ENCODE measurements at places on chromosomes 2 and 18.

DNA sequence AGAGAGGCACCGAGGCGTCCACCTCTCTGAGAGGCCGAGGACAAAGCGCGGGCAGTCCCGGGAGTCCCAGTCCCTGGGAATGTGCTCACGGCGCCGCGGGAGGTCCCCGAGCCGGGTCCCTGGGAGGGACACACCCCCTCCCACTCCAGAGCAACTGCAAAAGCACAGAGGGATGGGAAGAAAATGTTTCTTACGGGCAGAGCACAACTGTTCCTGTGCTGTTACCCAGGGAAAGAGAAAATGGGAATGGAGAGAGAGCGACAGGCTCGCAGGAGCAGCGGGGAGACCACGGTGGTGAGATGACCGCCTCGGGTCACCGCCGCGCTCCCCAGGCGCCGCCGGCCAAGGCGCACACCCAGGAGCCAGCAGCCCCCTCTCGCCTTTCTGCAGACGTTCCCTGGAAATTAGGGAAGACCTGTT, 1.2 kb upstream of the BCL11A start:
- no peak for DNase-seq

DNA sequence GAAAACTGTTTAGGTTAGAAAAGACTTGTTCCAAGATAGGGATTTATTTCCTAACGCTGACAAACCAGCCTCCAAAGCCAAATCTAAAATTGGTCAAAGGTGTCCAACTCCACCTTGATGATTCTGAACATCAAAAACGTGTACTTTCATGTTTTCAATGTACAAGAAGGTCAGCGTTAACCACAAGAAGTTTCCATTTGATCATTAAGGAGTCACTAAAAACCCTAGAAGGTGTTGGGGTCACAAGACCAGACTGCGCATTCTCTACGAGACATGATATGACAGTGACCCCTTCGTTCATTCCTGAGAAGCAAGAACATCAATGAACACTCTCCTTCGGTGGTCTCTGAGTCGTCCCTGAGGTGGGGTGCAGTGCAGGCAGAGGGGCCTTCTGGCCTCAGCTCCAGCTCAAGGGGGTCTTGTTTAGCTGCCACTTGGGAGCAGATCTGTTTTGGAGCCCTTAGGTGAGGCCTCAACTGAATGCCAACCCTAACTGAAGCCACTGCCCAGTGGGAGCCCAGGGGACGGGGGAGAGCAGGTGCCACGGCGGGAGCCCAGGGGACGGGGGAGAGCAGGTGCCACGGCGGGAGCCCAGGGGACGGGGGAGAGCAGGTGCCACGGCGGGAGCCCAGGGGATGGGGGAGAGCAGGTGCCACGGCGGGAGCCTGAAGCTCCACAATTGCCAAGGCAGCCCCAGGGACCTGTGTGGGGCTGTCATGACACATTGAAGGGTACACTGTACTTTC, 55.2 kb downstream of the PARD6G start:
- DNase-seq: no peak

DNA sequence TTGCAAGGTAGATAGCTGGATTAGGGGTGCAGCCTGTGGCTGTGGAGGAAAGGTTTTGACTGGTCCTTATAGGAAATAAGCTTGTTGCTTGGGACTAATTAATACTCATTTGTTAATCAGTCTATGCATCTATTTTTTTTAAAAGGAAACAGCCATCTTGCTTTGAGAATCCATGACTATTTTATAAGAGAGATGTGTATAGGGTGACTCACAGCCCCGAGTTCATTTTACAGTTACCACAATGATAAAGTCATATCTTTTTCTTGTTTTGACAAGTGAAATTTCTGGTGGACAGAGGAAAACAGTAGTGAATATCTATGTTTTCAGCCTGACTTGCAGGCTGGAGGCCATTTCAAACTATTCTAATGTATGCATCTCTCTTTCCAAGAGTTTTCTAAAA, 193.5 kb upstream of the CCDC68 start:
- DNase-seq: peak; percentile 31

GRCh38 chr18:22424565-22424963, 6.8 kb upstream of the CTAGE1 start:
- no peak for DNase-seq

- no peak for DNase-seq
Measured at GRCh38 chr2:171317492-171318125, 116.2 kb downstream of the METTL8 start.

GRCh38 chr2:2875831-2876230, 501.8 kb downstream of the EIPR1 start:
- no peak for DNase-seq

GRCh38 chr2:109721135-109721534, 73.0 kb upstream of the RGPD5 start:
- no peak for DNase-seq

DNA sequence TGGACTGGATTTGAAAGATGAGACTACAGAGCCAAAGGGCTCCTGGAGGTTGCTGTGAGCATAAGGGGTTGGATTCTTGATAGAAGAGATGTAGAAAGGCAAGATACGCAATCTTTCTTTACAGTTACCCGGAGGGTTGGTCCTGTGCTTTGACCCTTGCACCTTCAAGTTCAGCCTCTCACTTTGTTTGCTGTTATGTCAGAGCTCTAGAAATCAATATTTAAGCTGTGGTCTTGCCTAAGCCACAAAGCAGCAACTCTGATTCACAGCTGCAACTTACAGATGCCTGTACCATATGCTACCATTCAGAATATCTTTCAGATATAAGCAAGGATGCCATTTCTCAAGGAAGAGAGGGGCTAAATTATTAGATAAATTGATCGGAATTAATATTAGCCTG, 943.1 kb upstream of the LRRTM1 start:
- no peak for DNase-seq

- no peak for DNase-seq
Measured at GRCh38 chr2:139969323-139969722, 1189.1 kb upstream of the NXPH2 start.

DNA sequence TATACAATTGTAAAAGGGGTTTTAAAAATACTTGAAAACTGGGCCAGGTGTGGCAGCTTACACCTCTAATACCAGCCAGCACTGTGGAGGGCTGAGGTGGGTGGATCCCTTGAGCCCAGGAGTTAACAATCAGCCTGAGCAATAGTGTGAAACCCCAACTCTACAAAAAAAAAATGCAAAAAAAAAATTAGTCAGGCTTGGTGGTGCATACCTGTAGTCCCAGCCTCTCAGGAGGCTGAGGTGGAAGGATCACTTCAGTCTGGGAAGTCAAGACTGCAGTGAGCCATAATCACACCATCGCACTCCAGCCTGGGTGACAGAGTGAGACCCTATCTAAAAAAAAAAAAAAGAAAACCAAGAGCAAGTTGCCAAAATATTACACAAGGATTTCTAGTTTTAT, 182.7 kb downstream of the UBE2E3 start:
- no peak for DNase-seq

DNA sequence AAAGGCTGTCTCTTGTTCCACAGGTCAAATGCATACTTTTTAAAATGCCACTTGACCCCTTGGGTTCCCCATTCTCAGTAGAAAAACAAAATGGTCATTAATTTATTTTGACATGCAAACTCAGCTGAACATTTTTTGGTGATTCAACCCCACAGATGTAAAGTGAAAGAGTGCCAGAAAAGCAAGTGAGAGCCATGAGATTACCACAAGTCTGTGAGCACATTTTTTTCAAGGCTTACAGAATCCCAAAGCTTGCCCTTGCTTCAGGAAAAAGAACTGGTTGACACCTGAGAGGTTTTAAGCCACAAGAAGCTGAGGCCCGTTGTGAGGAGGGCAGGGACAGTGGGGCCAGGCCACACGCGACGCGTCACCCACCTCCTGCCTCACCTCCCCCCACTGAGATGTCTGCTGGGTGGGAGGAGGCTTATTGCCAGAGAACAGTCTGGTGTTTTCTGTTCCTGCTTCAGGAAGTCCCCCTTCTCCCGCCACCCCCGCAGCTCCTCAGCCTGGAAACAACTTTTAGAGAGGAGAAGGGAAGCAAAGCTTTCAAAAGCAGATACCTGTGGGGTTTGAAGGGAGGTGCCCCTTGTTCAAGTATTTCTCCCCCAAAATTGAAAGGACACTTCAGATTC, 70.4 kb upstream of the CYP1B1 start:
- peak; percentile 58 for DNase-seq

DNA sequence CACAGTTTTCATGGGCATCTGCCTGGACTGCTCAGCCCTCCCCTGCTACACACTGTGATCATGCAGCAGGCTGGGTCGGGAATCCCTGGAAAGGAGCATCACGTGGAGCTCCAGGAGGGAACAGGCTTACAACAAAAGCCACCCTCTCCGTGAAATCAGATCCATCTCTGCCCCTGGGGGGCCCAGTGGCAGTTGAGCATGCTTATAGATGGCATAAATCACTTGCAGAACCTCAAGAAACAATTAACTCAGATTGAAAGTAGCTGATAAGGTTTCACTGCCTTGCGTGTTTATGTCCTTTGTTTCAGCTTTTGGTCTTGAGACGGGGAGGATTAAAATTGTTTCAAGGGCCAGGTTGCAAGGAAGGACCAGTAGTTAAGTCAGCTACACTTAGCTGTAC, 354.8 kb upstream of the MEIS1 start:
- DNase-seq: no peak

- no peak for DNase-seq
Measured at GRCh38 chr2:163463411-163463810, 272.4 kb downstream of the FIGN start.

- no peak for DNase-seq
Measured at GRCh38 chr2:99863236-99863902, 279.0 kb downstream of the AFF3 start.

DNA sequence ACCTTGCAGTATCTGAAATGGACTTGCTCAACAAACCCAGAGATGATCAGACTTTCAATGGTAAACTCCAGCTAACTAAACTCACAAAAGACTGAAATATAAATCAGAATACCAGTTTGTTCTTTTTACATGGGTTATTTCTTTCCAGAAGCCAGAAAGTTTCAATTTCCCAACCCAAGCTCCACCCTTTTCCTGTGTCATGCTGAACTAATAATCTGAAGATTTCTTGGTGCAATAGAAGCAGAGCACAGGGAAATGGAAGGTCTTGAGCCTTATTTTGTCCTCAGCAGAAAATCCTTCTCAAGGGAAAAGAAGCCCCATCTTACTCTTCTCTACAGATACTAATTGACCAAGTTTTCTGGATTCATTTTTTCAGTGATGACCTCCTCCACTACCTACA, 93.3 kb upstream of the PAPOLG start:
- DNase-seq: no peak

DNA sequence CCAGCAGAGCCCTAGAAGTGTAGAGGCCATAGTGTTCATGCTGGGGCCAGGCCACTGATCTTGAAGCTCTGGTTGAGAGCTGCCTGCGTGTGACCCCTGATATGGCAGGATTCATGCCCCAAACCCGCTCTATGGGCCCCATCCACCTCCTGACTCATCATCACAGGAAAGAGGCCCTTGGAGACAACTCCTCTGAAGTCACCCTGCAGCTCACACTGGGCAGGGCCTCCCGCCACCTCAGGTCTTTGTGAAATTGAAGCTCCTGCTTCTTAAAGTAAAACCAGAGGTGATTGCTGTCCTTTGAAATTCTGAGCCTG, 12.0 kb upstream of the TUBB6 start:
- no peak for DNase-seq

GRCh38 chr18:35661483-35662146, 80.1 kb downstream of the GALNT1 start:
- no peak for DNase-seq

DNA sequence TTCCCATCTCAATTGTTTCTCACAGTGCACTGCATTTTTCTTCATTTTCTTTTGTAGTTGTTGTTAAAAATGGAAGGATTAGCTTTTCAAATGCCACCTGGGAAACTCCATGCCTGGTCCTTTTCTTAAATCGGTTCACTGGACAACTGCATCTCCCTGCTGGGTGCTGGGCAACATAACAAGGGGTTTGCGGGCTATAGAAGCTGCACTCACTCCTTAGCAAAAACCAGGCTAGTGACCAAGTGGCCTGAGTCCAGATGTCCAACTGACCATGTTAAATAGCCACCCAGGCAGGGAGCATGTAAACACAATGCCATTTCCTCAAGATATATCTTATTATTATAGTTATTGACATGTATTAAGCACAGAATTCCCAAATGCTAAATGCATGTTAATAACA, 264.9 kb downstream of the ICOS start:
- DNase-seq: no peak

- DNase-seq: no peak
Measured at GRCh38 chr2:113757138-113757657, 756 bp upstream of the SLC35F5 start.

- no peak for DNase-seq
Measured at GRCh38 chr2:223036790-223037444, 15.1 kb upstream of the KCNE4 start.

- no peak for DNase-seq
Measured at GRCh38 chr2:237232166-237232565, 146.5 kb downstream of the COPS8 start.

DNA sequence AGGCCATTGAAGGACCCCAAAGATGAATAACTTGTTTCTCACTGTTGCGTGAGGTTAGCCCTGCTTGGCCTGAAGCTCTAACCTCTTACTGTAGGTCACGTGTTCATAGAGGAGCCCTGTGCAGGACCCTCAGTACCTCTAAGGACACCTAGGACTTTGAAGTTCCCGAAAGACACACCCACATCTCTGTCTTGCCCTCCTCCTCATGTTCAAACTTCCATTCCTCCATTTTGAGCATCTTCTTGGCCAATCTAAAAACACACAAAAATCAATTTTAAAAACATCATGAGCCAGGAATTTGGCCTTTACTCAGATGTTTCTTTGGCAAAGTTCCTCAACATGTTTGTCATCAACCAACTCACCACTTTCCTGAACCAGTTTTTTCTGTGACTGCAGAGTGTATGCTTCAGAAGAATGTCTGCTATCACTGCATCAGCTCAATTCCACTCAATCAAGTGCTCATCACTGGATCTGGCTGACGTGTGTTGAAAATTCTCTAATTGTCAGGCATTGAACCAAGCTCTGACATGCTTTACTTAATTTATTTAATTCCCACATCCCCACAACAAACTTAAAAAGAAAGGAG, 101.6 kb downstream of the AP1S3 start:
- DNase-seq: peak; percentile 93

DNA sequence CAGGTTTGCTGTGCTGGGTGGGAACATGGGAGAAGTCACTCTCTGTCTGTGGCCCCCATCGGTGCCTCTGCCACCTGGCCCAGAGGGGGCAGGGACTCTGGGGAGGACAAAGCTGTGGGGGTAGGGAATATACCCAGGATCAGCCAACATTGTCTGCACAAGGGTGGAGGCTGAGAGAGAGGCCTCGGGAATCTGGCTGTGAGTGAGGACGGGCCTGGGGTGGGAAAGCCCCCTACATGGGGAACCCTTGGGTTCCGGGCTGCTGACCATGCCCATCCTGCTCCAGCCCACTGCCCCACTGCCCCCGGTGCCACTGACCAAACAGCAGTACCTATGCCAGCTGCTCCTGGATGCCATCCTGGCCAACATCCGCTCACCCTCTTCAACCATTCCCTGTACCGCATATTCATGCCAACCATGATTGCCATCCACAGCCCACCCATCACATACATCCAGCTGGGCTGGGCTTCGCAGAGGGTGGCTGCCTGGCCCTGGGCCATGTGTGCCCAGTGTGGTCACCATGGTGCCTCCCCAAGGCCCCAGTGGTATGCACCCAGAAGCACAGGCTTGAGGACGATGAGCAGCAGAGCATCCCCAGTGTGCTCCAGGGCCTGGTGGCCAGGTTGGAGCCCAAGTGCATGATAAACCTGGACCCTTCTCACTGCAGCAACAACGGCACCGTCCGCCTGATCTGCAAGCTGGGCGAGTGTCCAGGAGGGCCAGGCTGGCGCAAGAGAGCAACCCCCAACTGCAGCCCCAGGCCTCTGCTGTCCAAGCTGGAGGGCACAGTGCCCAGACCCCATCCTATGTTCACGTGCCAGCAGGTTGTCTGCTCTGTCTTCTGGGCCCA, 6.9 kb upstream of the POTEF start:
- DNase-seq: no peak

GRCh38 chr2:233422050-233422639, 67.9 kb downstream of the DGKD start:
- DNase-seq: no peak

Measured in HS-5 (cell line).